ENCODE measurements at places on chromosomes 1 and 21.

DNA sequence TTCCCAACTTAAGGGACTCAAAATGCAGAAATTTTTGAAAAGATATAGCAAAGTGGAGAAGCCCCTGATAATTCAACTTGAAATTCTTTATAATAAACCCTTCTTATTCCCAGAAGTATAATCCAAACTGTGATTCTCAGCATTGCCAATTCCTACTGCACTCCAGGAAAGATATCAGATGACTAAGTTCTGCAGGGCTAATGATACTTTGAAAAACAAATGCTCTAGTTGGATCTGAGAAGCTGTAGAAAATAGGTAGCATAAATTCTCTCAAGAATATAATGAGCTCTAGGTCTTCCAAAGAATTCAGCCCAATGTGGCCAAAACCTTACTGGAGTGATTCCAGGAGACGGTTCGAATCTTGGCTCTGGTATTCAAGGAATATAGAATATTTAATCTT lies 294.0 kb upstream of the PTBP2 start:
- no peak for DNase-seq

DNA sequence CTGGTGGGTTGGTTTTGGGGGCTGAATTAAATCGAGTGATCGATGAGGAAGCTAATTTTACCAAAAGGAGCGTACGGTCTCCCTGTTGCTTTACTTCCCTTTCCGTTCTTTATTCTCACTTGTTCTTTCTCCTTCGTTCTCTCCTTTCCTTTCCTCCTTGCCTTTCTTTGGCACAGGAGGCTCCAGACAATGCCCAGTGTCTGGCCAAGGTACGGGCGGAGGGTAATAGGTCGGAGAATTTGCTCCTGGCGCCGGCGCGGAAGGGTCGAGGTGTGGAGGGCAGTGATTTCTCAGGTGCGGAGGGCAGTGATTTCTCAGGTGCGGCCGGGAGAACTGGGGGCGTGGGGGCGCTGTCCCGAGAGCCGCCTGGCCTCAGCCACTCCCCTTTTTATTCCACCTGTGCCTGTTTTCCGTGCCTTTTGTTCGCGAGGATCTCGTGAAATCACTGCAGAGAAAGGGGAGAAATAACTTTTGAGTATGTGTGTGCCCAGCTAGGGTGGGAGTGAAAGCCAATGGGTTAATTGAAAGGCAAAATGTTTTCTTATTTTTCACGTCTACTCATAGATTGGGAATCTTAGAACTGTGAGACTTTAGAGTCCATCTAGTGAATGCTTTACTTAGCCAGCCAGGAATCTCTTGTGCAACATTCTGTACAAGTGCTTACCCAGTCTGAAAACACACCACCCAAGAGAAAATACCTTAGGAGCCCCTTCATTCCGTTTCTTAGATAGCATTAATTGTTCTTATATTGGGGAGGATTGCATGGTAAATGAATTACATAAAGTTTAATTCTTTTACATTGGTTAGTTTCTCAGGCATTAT lies 1.3 kb downstream of the FNBP1L start:
- DNase-seq: no peak

- DNase-seq: no peak
These were observed 88.4 kb downstream of the ADGRL4 start for GRCh38 chr1:78918157-78918556.

DNA sequence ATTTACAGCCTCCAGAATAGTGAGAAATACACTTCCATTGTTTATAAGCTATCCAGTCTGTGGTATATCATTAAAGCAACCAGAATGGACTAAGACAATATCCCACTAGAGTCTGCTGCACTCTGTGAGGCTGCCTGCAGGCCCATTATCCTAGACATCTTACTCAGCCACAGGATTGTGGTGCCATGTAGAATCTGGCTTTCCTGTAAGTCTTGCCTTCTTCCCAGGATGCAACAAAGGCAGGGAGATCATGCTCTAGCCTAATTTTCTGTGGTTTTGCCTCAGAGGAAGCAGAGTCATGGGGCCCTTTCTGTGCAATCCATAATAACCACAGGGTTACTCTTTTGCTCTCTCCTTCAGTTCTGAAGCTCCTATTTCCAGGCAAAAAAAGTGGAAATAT lies 299.1 kb upstream of the DEPDC1 start:
- no peak for DNase-seq

- no peak for DNase-seq
These were observed 115.7 kb downstream of the CENPF start for GRCh38 chr1:214718724-214719123.

DNA sequence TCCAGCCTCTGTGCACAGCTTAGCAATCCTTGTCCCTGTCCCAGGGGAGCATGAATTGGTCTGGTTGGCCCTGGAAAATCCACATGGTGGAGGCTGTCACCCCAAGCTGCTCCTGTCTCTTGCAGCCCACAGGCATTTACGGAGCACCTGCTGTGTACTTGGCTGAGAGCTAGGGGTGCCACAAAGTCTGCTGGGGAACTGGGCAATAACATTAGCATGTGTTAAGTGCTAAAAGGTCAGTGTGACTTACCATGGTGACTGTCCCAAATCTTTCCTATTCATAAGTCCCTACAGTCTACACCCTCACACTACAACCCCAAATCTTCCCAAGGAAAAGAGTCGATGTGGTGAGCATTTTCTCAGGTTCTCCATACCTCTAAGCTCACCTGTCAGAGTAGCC lies 53.6 kb upstream of the ARTN start:
- no peak for DNase-seq

GRCh38 chr1:40763742-40764532 lies 19.6 kb upstream of the KCNQ4 start:
- DNase-seq: no peak

GRCh38 chr1:108557296-108557695 lies 2.6 kb upstream of the EEIG2 start:
- DNase-seq: no peak

GRCh38 chr1:160177667-160178066 lies 12.7 kb upstream of the CASQ1 start:
- DNase-seq: no peak

DNA sequence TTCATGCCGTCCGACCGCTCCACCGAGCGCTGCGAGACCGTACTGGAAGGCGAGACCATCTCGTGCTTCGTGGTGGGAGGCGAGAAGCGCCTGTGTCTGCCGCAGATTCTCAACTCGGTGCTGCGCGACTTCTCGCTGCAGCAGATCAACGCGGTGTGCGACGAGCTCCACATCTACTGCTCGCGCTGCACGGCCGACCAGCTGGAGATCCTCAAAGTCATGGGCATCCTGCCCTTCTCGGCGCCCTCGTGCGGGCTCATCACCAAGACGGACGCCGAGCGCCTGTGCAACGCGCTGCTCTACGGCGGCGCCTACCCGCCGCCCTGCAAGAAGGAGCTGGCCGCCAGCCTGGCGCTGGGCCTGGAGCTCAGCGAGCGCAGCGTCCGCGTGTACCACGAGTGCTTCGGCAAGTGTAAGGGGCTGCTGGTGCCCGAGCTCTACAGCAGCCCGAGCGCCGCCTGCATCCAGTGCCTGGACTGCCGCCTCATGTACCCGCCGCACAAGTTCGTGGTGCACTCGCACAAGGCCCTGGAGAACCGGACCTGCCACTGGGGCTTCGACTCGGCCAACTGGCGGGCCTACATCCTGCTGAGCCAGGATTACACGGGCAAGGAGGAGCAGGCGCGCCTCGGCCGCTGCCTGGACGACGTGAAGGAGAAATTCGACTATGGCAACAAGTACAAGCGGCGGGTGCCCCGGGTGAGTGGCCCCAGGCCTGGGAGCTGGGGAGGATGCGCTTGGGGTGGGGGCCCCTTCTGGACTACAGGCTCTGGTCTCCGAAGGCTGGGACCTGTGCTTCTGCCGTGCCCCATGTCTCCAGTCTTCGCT lies 1.1 kb downstream of the SKI start:
- no peak for DNase-seq

DNA sequence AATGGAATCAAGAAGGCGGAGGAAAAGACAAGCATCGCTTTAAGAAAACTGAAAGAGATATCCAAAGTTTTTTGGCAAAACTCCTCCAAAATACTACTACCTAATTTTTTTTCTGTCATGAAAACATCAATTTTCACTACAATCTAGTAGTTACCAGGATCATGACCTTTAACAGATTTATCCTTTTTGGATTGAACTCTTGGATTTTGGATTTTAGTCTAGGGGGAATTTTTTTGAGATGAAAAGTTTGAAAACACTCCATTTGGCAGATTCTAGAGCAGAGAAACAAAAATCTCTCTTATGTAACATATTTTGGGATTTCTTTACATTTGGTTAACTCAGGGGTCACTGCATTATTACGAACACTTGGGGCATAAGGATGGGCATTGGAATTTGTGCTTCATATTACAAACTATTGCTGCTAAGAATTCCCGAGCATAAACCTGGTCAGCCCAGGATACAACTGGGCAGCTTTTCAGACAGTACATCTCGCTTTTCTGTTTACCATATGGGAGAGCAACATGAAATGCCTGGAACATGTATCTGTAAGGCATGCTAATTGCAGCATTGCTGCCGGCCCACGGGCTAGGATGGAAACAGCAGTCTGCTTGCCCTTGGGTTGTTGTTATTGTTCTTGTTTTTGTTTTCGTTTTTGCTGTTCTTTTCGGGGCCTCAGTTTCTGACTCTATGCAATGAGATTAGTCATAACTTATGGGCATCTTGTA lies 264.3 kb downstream of the RHOU start:
- DNase-seq: no peak

- no peak for DNase-seq
These were observed 253.1 kb upstream of the IRF2BP2 start for GRCh38 chr1:234862944-234863515.

DNA sequence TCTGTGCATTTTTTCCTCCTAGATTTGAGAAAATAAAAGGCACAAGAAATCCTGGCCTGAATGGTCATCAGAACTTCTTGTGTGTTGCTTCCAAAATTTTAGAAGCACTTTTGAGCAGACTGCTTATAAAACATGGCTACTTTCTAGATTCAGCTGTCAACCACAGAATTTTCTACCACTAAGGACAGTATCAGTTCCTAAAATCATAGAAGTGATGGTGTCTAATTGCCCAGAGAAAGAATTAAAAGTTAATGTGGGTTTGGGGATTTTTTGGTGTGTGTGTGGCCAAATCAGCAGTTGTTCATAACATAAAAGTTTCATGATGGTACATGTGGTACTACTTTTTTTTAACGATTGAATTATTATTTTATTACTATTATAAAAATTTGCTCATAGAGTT lies 171.4 kb upstream of the SNX7 start:
- DNase-seq: no peak

- DNase-seq: no peak
These were observed 495 bp downstream of the PI4KB start for GRCh38 chr1:151326619-151327222.

- no peak for DNase-seq
These were observed 40.6 kb downstream of the LRRC3 start for GRCh38 chr21:44495611-44496563.

GRCh38 chr1:239426821-239427475 lies 40.6 kb downstream of the CHRM3 start:
- no peak for DNase-seq

Measured in NCI-H1048 (cell line).